8988T (cell line): ENCODE measurements at places on chromosomes 13 and 19.

GRCh38 chr19:30924670-30925069, 424.6 kb downstream of the TSHZ3 start:
- DNase-seq = no peak

DNA sequence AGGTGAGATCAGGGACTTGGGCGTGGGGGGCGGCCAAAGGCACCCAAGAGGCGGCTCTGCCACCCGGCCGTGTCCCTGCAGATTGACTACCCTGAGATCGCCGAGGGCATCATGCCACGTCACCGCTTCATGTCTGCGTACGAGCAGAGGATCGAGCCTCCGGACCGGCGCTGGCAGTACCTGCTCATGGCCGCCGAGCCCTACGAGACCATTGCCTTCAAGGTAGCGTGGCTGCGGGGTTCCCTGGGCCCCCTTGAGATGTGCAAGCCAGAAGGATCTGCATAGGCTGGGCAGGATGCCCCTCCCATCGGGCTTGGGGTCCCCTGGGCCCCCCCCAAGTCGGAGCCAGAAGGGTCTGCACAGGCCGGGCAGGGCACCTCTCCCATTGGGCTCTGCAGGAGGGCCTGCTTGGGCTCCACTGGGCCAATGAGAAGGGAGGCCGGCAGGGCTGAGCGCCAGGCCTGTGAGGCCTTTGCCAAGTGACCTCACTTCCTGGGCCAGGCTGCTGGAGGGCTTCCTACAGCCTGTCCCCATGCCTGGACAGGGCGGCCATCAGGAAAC, 2.2 kb upstream of the AMH start:
- DNase-seq = no peak

- DNase-seq = no peak
Measured at GRCh38 chr19:47226426-47227351, 4.3 kb downstream of the BBC3 start.

DNA sequence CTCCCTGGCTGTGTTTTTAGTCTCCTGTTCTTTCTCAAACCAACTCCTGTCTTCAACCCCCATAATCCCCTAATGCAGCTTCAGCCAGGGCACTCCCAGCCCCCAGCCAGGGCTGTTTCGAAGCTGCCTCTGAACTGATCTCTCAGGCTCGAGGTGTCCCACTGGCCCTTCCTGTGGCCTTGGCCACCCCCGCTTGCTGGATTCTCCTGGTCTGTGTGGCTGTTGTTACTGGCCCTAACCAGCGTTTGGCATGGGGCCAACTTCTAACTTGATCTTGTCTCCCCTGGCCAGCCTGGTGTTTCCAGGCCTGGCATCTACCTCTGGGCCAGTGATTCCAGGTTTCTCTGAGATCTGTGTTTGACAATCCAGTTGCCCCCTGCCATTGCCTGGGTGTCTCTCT, 11.0 kb downstream of the XAB2 start:
- DNase-seq = no peak

GRCh38 chr13:74203576-74203975, 69.4 kb upstream of the KLF12 start:
- DNase-seq = no peak

DNA sequence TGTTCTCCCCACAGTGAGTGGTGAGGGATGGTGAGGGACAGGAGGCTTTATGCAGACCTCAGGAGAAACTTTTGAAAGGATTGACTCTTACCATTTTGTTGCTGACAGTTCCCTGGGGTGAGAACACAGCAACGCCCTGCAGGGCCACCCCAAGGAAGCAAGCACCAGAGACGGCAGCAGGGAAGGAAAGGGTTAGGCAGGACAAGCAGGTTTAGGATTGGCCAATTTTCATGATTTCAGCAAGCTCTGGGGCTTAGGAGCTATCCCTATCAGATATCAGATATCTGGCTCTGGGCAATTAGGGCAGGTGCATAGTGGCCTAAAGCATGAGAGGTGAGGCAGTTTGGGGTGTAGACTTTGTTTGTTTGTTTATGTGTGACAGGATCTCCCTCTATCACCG, 87.0 kb upstream of the LSM14A start:
- no peak for DNase-seq

GRCh38 chr19:48475369-48476068, 6.3 kb downstream of the CYTH2 start:
- no peak for DNase-seq

- DNase-seq = no peak
Measured at GRCh38 chr19:45585158-45585577, 566 bp upstream of the OPA3 start.

GRCh38 chr19:38742906-38743305, 1.4 kb downstream of the CAPN12 start:
- peak; percentile 22 for DNase-seq

- no peak for DNase-seq
Measured at GRCh38 chr13:111511805-111512504, 191.5 kb downstream of the TEX29 start.

DNA sequence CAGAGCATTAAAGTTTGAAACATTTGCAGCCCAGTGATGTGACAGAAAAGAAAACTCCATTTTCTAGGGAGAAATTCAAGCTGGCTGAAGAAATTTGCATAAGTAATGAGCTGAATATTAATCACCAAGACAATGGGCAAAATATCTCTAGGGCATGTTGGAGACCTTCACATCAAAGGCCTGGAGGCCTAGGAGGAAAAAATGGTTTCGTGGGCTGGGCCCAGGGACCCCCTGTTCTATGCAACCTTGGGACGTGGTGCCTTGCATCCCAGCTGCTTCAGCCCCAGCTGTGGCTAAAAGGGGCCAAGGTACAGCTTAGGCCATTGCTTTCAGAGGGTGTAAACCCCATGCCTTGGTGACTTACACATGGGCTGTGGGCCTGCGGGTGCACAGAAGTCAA, 5.7 kb upstream of the CLEC4M start:
- DNase-seq = no peak

- no peak for DNase-seq
Measured at GRCh38 chr13:94327318-94327717, 152.2 kb downstream of the DCT start.

DNA sequence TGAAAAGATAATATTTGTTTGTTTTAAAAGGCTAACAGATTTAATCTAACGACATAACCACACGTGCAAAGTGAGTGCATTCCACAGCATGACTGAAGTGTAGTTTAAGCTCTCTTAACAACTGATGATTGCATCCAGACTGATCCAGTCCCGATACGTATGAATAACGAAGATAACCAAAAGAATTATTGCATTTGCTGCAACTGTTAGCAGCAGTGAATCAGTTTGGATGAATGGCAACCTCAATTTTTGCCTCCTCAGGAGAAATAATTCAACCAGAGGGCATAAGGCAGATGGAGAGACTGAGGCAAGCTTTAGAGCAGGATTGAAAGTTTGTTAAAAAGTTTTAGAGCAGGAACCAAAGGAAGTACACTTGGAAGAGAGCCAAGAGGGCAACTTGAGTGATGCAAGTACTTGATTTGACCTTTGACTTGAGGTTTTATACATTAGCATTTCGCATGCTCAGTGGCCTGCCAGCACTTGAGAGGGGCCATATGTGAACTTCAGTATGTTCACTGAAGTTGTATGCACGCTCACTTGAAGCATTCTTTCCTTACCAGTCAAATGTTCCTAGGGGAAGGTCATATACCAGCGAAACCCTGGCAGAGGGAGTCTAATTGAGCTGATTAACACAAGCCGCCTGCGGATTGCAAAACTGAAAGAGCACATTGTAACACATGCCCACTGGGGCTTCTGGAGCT, 835.0 kb upstream of the PCDH20 start:
- DNase-seq = no peak

GRCh38 chr13:66530686-66531085, 699.5 kb downstream of the PCDH9 start:
- no peak for DNase-seq

GRCh38 chr13:40910324-40911050, 108.6 kb downstream of the ELF1 start:
- DNase-seq = no peak

- DNase-seq = no peak
Measured at GRCh38 chr13:74836628-74837027, 645.3 kb downstream of the TBC1D4 start.

- no peak for DNase-seq
Measured at GRCh38 chr13:99124046-99124400, 76.6 kb upstream of the UBAC2 start.

DNA sequence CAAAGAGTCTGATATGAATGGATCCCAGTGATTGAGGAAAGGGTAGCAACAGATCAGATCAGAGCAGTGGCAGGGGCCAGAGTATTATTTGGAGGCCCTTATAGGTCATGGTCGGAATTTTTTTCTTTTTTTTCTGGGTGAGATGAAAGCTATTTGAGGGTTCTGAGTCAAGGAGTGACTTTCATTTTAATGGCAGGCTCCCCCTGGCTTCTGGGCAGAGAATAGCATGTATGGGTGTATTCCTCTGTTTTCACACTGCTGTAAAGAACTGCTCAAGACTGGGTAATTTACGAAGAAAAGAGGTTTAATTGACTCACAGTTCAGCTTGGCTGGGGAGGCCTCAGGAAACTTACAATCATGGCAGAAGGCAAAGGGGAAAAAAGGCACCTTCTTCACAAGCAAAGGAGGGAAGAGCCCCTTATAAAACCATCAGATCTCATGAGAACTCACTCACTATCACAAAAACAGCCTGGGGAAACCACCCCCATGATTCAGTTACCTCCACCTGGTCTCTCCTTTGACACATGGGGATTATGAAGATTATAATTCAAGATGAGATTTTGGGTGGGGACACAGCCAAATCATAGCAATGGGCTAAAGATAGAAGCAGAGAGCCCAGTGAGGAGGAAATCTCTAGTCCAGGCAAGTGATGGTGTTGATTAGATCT, 3.0 kb upstream of the SLC6A16 start:
- no peak for DNase-seq
